Caco-2 (cell line): ENCODE measurements at places on chromosomes 12 and 14. TPM values are rescaled to one million over a fixed set of nuclear protein-coding genes. Genes with fewer than 3 reads are reported as not detected.

Gene SIX6
- not detected in 2 replicates for total RNA-seq

Gene DMAC2L
- 25.8 and 27.6 TPM in 2 replicates for total RNA-seq

Gene STYK1
- total RNA-seq = 4.5 and 4.9 TPM in 2 replicates

Gene SLC5A8
- not detected in 2 replicates for total RNA-seq

Gene ANKRD9
- total RNA-seq = 15.0 and 15.5 TPM in 2 replicates

Gene C12orf60
- 1.8 and 2.8 TPM in 2 replicates for total RNA-seq

Gene CCDC175
- not detected in 2 replicates for total RNA-seq

Gene APOLD1
- 4.1 and 4.7 TPM in 2 replicates for total RNA-seq

Gene ANO2
- 0.63 and 0.68 TPM in 2 replicates for total RNA-seq

Gene DEGS2
- 3.8 and 5.1 TPM in 2 replicates for total RNA-seq

Gene FAM222A
- total RNA-seq = 17.4 and 18.0 TPM in 2 replicates

Gene LMNTD1
- 0.60 TPM in 1 of 2 replicates, not detected in the other for total RNA-seq

Gene TCL1B
- total RNA-seq = not detected in 2 replicates

Gene KRT77
- total RNA-seq = not detected in 2 replicates

Gene TRIM9
- 2.7 and 3.0 TPM in 2 replicates for total RNA-seq

Gene ZFHX2
- 1.1 and 1.4 TPM in 2 replicates for total RNA-seq

Gene KRT79
- total RNA-seq = not detected in 2 replicates
